Stimulated activated CD4-positive, alpha-beta T cell treated with anti-CD3 and anti-CD28 coated beads, Interleukin-1b, Interleukin-23, amount 100 ng/mL, for 1 hour (primary cell): ENCODE measurements at places on chromosomes 13 and 19.

DNA sequence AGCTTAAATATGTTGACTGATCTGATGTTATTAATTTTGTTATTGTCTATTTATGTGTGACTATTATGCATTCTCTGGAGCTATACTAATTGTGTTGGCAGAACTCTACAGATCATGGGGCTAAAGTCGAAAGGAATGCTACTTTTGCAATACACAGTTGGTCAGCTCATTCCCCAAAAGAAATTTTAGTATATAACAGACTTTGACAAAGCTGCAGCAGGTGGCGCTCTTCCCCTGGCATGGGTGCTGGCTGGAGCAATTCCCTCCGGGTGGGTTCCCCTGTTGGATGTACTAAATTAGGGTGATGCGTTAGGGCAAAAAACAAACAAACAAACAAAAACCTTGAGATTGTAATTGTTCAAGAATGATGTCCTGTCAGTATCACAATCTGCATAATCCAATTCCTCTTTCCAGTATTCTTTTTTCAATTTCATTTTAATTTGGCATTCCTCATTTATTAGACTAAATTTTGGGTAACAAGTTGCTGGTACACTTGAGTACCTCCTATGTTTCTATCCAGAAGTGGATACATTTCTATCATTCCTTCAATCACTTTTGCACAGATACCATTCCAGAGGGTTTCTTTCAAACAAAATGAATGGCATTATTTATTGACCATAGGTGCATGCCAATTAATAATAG lies 322.8 kb upstream of the EDNRB start:
- DNase-seq: no peak

GRCh38 chr19:18610245-18610555 lies 2.5 kb upstream of the TMEM59L start:
- DNase-seq: no peak

GRCh38 chr13:111423168-111423785 lies 102.8 kb downstream of the TEX29 start:
- no peak for DNase-seq

DNA sequence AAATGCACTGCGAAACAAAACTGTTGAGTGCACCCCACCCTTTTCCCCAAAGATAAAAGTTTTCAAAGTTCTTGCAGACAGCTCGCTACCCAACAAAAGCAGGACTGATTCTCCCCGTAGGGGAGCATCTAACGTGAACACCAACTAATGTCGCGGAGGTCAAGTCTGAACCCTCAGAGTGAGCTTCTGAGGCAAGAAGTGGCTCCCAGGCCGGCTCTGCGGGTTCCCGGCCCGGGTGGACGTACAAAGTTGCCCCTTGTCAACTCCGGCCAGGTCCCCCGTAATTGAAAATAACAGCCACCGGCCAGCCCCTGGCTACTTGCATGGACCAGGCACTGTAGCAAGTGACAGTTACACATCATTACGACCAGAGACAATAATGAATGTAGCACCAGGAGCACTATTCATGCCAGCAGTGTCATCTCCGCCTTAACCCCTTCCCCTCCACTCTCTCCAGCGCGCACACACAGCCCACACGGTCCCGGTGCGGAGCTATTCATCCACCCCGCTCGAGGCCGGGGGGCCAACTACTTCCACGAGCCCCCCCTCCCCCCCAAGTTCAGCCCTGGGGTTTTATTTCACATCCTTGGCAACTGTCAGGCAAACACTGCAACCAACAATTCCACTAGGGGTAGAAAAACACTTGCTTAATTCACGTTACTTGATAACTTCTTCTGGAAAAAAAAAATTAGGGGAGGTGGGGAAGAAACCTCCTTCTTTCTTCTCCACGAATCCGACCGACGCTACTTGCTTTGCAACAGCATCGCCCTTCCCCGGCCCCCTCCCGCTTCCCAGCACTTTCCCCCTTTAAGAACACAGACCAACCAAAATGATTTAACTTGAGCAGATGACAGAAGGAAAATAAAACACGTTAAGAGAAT lies 1.2 kb downstream of the KLF12 start:
- no peak for DNase-seq

DNA sequence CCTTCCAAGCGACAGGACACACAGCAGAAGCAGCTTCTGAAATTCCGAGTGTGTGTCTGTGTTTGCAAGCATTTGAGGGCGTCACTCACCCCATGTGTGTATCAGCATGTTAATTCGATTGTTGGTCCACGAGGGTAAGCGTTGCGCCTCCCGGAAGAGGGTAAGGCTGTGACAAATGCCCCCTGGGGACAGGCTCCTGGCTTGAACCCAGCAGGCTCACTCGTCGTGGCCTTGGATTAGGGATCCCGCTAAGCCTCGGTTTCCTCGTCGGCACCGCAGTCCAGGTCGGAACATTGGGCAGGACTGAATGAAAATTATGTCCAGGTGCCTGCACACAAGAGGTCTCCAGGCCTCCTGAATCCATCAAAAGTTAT lies 606 bp upstream of the STXBP2 start:
- no peak for DNase-seq

DNA sequence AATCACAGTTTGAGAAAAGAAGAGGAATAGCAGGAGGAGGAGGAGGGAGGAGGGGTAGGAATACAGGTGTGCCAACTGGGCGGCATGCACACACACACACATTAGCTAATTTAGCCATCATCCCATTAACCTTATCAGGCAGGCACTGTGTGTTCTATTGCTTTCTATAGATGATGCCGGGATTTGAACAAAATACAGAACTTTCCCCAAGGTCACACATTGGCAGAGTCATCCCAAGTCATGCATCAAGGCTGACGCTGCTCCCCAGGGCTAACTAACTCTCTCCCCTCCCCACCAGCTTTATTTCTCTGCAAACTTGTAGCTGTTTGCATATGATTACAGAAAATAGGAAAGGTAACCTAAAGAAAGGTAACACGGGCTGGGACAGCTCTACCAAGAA lies 83.0 kb downstream of the NUFIP1 start:
- no peak for DNase-seq

GRCh38 chr19:15913384-15913783 lies 15.5 kb upstream of the CYP4F2 start:
- DNase-seq: no peak

DNA sequence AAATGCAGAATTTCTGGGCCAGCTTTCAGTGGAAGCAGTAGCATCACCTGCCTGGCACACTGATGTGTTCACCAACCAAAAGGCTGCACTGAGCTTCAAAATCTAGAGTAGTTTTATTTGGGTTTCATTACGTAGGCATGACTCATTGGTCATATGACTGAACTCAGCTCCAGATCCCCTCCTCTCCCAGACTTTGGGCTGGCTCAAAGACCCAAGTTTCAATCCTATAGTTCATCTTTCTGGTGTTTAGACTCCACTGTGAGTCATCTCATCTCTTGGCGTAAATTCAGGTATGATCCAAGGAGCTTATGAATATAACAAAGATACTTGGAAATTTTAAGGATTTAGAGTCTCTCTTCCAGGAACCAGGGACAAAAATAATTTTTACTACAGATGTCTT lies 17.7 kb downstream of the ZMYM5 start:
- no peak for DNase-seq

DNA sequence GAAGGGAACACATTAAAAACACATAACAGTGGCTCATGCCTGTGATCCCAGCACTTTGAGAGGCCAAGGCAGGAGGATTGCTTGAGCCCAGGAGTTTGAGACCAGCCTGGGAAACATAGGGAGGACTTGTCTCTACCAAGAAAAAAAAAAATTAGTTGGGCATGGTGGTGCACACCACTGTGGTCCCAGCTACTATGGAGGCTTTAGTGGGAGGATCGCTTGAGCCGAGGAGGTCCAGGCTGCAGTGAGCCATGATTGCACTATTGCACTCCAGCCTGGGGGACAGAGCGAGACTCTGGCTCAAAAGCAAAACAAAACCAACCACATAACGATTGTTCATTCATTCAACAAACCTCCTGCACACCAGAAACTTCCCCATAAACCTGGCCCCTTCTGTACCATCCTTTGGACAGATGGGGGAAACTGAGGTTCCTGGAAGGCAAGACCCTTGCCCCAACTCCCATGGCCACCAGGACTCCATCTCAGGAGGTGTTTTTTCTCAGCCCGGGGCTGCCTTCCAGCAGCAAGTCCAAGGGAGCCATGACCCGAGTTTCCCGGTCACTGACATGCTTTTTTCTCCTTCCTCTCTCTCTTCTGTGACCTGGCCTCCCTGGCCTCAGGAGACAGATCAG lies 4.3 kb downstream of the FOSB start:
- DNase-seq: no peak

GRCh38 chr19:49883094-49883493 lies 5.6 kb downstream of the TBC1D17 start:
- DNase-seq: no peak

DNA sequence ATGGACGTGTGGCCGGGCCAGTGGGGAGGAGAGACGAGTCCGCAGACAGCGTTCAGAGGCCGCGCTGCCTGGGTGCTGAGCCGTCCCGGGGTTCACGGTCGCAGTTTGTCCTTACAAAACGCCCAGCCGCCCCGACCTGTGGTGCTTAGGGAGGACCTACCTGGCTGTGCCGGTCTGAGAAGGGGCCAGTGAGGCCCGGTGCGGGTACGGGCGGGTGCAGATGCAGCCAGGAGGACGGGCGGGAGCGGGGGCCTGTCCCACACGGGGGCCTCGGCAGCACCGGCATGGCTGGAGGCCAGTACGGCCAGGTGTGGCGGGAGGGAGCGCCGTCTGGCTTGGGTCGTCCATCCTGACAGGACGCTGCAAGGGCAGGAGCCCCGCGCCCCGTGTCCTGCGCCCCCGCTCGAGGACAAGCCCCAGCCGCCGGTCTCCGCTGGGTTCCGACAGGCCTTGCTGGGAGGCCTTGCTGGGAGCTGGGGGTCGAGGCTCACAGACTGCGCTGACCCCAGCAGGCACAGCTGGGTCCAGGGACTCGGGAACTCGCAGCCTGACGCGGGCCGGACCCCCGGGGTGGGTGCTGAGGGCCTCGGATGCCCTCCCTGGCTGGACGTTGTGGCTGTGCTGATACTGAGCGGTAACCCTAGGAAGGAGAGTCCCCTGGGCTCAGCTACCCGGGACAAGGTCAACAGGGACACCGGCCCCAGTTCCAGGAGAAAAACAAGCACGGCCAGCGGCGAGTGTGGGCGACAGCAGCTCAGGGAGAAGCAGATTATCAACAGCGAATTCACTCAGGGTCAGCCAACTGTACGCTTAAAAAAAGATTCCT lies 5.3 kb upstream of the PROZ start:
- no peak for DNase-seq

DNA sequence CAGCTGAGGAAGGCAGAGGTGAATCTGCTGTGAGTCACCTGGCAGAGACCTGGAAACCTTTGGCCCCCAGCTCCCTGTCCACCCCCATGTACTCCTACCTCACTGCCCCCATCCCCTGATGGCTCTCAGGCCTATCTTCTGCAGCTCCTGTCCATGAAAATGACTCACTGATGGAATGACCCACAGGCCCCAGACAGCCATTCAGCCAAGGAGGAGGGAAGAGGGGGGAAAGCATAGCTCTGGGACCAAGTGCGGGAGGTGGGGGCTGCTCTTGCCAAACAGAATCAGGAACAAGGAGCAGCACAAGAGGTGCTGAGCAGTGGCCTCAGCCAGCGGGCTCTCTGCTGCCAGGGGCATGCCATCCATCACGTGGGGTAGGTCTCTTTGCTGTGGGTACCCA lies 111.4 kb upstream of the C1QTNF9B start:
- no peak for DNase-seq

DNA sequence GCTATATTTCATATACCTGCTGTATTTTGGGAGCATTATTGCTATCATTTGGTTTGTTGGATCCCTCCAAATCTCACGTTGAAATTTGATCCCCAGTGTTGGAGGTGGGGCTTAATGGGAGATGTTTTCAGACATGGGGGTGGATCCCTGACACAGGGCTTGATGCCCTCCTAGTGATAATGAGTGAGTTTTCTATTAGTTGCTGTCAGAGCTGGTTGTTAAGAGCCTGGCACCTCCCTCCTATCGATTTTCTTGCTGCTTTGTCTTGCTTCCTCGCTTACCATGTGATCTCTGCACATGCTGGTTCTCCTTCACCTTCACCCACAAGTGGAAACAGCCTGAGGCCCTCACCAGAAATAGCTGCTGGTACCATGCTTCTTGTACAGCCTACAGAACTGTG lies 259.9 kb upstream of the STARD13 start:
- no peak for DNase-seq

GRCh38 chr13:105827111-105827809 lies 708.2 kb downstream of the EFNB2 start:
- no peak for DNase-seq

- DNase-seq: no peak
Observed at GRCh38 chr13:66200555-66200954, 1029.6 kb downstream of the PCDH9 start.

GRCh38 chr19:38975861-38976271 lies 324 bp upstream of the FBXO17 start:
- no peak for DNase-seq

DNA sequence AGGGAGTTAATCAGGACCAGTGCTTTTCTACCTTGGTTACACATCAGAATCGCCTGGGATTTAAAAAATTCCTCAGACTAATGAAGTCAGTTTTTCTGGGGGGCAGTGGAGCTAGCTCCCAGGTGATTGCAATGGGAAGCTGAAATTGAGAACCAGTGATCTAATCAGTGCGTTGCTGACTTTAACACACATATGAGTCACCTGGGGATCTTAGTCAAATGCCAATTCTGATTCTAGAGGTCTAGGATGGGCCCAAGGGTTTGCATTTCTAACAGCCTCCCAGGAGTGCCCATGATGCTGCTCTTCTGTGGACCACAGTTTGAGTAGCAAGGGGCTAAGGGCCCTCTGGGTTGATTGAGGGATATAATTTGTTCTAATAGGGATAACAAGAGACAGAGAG lies 54.5 kb downstream of the KL start:
- DNase-seq: no peak

GRCh38 chr13:99040536-99041131 lies 62.8 kb upstream of the DOCK9 start:
- no peak for DNase-seq

- no peak for DNase-seq
Observed at GRCh38 chr19:16377521-16377920, 52.9 kb downstream of the KLF2 start.

DNA sequence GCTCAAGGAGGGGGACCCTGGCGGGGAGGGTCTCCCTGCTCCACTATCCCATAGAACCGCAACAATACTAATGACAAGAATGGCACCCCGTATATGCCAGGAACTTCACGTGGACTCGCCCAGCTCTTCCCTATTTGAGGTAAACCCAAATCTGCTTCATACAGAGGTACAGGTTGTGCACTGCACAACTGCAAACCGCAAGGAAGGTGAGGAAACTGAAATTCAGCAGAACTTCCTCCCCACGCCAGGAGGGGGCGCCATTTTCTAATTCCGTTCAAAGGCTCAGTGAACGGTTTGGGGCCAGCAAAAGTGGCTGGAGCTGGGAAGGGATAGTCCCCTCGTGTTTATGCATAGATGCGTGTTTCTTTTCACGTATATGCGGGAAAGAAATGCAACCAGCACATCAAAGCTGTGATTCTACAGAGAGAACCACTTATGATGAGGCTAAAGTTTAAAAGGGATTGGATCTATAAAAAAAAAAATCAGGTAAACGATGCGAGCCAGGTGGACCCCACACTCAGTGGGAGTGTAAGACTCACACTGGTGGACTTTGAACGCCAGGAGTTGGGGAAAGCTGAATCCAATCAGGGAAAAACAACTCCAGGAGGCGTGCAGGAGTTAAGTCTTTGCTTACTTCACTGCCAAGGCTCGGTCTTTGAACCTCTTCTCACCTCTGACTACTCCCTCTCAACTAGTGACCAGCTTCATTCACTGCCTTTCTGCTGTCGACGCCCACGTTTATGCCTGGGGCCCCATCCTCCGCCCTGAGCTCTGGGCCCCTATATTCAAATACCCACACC lies 20.3 kb downstream of the C19orf81 start:
- DNase-seq: peak; percentile 21

- no peak for DNase-seq
Observed at GRCh38 chr13:84661718-84662117, 779.4 kb upstream of the SLITRK1 start.

- DNase-seq: no peak
Observed at GRCh38 chr19:29090783-29091526, 122.0 kb downstream of the UQCRFS1 start.
